Urinary bladder (tissue), 4 donors: ENCODE measurements at places on chromosomes 1 and 21. TPM values are rescaled to one million over a fixed set of nuclear protein-coding genes. Genes with fewer than 3 reads are reported as not detected.

The HSD3B1 gene
- not detected for total RNA-seq

The TCEANC2 gene
- total RNA-seq = 7.6 TPM

The MED8 gene
- 33.6 TPM for total RNA-seq

The CD48 gene
- 7.0 TPM for total RNA-seq

The TTLL10 gene
- not detected for total RNA-seq

The TFF3 gene
- total RNA-seq = 6.8 TPM
